ENCODE measurements at places on chromosomes 13 and 19.

DNA sequence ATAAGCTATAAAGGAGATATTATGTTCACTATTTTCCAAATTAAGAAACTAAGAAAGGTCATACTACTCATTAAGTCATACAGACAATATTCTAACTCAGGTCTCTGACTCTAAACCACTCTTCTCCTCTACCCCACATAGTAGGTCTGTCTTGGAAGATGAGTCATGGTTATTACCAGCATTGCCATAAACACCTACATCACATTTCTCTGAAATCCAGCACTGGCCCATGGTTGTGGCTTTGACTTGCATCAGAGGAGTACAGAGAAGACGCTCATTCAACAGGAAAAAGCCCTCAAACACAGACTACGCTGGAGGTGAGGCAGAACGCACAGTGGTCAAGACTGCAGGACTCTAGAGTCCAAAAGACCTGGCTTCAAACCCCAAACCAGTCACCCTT lies 476.8 kb downstream of the COG6 start:
- no peak for DNase-seq

GRCh38 chr19:43934055-43934984 lies 762 bp downstream of the ZNF45 start:
- no peak for DNase-seq

GRCh38 chr13:33127009-33127551 lies 110.9 kb downstream of the KL start:
- DNase-seq = no peak

DNA sequence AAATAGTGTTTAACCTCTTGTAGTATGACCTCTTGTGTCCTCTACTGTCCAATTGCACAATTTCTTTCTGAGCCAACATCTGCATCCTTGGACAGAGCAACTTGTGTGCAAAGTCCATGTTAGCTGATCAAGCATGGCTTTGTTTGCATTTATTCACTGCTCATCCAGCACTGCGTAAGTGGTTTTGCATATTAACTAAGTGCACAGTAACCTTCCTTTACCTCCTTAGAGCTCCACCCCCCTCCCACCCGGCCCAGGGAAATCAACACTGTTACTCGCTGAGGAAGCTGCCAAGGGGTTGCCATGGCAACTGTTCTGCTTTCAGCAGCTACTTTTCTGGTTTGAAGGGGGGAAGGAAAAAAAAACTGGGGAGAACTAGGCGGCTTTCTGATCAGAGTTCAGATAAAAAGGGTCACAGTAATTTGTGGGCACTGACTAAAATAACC lies 153.5 kb upstream of the KLF12 start:
- DNase-seq = peak; percentile 93

DNA sequence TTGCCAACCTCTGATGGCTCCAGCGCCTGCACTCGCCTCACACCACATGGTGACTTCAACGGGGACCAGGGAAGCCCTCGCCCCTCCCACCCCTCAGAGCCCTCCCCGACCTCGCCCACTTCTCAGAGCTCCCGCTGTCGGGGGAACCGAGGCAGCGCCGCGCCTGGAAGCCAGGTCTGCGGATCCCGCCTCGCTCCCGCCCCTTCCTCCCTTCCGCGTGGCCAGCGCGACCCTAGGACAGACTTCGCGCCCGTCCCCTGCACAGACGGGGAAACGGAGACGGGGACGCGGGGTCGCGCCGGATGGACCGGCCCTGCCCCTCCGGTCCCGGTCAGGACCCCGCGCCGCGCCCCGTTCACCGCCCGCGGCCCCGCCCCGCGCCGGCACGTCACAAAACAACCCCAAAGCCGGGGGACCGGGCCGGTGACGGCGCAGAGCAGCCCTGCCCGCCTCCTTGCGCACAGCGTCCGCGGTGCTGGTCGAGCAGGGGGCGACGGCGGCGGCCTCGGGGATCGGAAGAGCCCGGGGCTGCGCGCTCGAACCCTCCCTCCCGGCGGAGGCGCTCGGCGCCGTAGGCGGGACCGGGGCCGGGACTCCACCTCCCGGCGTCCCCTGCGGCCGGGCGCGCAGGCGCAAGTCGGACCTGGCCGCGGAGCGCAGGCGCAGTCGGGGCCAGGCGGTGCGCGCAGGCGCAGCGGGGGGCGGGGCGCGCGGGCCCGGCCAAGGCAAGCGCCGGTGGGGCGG lies 379 bp upstream of the CDC34 start:
- peak; percentile 90 for DNase-seq

GRCh38 chr19:46471116-46471733 lies at the start of gene PNMA8A:
PNMA8A (minus strand) TSS chr19:46471563; CDS start chr19:46471035, 528 bp downstream.
- DNase-seq = no peak

DNA sequence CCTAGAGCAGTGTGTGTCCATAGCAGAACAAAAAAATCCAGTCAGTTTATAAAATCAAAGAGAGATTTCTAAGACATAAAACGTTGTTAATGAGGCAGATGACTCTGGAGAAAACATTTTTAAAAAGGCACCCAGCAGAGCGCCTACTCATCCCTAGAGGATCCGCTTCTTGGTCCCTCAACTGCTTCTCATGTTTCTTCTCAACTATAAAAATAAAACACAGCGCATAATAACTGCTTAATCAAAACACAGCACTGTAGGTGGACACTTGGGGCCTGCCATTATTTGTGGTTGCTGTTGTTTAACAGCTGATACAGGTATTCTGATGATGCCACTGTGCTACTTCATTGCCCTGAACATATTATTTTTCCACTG lies 347.9 kb downstream of the FGF9 start:
- DNase-seq = no peak

DNA sequence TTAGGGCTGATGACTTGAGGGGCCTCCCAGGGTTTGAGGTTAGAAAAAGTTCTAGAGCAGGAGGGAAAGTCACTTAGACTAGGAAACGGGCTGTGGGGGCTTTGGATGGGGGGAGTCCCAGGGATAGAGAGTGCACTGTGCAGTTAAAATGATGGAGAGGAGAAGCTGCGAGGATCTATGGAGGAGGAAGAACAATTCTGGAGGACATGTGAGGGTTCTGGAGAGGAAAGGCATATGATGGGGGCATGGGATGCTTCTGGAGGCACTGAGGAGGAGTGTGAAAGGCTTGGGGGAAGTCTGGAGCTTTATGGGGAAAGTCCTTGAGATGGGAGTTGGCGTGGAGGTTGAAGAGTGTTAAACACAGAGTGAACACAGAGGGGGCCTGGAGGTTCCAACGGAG lies 2.2 kb downstream of the KCNC3 start:
- no peak for DNase-seq
